ENCODE measurements at places on chromosomes 3 and 15.

GRCh38 chr3:37535526-37536432, 325.9 kb upstream of the CTDSPL start:
- no peak for DNase-seq

GRCh38 chr3:63294332-63294731, 16.2 kb downstream of the SYNPR start:
- no peak for DNase-seq

DNA sequence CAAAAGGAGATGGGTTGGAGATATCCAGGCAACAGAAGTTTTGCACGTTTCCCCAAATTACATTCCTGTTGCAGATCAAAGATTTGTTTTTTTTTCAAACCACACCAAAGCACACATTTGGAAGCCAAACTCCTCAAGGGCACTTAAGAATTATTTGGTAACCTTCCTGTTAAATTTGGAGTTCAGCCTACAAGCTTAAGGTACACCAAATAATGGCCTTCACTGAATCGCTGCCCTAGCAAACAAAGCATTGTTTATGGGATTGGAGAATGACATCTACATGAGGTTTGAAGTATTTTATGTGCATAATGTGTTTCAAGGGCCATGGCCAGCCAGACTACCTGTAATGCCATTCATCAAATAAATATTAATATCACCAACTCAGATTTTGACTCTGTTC, 357.9 kb downstream of the RORA start:
- DNase-seq: no peak

GRCh38 chr15:101556273-101556672, 66.8 kb upstream of the PCSK6 start:
- DNase-seq: no peak

- DNase-seq: peak; percentile 46
These were observed 19.6 kb downstream of the CLK3 start for GRCh38 chr15:74635228-74635627.

GRCh38 chr3:10470120-10471053, 35.0 kb downstream of the ATP2B2 start:
- DNase-seq: no peak
